ENCODE measurements at places on chromosomes 4 and X. TPM values are rescaled to one million over a fixed set of nuclear protein-coding genes. Genes with fewer than 3 reads are reported as not detected.

- no peak for DNase-seq
Measured at GRCh38 chr4:15577508-15577907, 77.6 kb downstream of the FBXL5 start.

Gene UGT2B7
- not detected for total RNA-seq

Gene PALLD
- total RNA-seq, result 0.41 TPM

DNA sequence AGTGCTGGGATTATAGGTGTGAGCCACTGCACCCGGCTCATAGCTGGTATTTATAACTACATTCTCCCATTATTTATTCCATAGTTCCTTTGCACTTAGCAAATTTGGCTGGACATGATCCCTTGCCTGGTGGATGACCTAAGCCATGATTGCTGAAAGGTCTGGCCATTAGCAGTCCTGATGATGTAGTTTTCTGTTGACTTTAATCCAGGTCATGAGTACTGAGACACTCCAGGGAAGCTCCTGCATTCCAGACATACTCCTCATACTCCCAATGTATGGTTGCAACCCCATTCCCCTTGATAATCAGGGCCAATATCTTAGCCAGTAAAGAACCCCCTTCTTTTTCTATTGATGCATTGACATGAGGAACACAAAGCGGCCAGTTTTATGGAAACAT is 24.4 kb upstream of the MGST2 start:
- DNase-seq, result no peak

DNA sequence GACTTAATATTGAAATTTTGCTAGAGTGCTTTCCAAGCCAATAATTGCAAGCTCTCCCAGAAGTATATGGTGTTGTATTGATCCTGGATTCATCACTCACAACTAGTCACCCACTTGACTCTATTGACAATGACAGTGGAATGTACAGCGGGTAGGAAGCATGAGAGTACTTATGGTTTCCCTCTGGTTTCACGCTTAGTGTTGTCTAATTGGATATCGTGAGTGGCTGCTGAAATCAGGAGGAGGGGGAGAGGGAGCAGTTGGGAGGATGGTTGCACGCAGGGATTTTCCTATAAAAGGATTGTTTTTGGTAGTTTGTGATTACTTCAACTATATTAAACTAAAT is 1819.5 kb upstream of the TENM3 start:
- DNase-seq, result no peak

Gene NPY2R
- total RNA-seq, result not detected

Gene CYLC1
- not detected for total RNA-seq

Gene DOK7
- not detected for total RNA-seq

Gene SETD7
- total RNA-seq, result 10.4 TPM

DNA sequence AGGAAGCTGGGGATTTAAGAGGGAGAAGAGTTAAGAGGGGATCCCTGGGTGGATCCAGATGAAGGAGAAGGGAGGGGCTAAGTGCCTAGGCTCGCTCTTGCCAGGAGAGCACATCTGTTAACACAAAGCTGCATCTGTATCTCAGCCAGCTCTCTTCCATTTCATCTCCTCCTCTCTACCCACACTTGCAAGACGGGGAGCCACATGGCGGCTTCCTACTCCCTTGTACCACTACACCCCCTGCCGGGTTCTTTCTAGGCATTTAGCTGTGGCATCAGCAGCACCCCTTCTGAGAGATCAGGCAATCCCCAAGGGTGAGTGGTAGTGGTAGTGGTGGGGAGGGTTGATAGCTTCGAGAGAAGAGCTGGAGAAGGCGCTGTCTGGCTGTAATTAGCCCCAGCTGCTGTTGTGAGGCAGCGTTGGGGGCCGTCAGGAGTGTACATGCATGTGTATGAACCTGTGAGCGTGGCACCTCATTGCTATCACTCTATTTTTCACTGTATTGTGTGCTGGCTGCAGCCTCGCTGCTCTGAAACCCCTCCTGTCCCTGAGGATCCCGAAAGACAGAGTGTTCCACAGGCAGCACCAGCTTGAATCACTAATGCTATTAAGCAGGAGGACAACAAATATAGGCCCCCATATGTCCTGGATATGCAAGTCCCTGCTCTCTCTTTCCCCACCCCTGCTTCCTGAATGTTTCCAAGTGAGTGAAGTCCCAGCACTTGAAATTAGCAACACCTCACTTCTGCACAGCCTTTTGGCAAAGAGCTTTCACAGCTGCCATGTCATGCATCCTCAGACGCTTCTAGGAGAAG is 73.7 kb downstream of the RTL9 start:
- no peak for DNase-seq

GRCh38 chr4:81870275-81870674 is 398.6 kb upstream of the RASGEF1B start:
- no peak for DNase-seq

GRCh38 chrX:7596822-7597221 is 246.1 kb upstream of the VCX start:
- DNase-seq, result no peak

DNA sequence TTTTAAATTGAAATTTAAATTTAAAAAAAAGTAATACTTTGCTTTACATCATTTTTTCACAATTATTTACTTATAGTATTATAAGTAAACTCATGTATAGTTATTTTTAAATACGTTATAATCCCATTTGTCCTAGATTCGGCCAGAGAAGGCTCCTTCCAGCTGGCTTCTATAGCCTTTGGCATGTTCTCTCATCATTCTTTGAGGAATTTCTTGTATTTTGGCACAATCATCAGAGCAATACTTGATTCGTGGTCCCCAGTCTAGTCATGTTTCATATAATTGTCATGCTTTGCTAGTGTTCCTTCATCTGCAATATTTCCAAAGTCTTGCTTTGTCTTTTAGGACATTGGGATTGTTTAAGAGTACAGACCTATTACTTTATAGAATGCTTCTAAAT is 1037.9 kb upstream of the AGA start:
- no peak for DNase-seq

GRCh38 chr4:174324725-174325124 is 41.0 kb downstream of the CEP44 start:
- no peak for DNase-seq

DNA sequence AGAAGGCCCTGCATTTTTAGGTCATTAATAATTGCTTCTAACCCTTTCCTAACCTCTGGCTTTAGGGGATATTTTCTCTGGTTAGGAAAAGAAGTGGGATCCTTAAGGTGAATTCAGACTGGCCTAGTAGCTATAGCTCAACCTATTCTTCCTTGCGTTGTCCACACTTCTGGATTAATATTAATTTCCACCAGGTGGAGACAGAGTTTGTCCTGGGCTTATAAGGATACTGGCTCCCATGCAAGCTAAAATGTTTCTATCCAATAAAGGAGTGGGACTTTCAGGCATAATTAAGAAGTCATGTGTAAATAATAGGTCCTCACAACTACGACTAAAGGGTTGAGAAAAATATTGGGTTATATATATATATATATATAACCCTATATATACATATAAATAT is 860.0 kb upstream of the POU3F4 start:
- DNase-seq, result no peak

Gene MUC7
- total RNA-seq, result not detected

GRCh38 chr4:174210952-174211490 is 72.4 kb downstream of the FBXO8 start:
- no peak for DNase-seq

GRCh38 chrX:68930542-68931317 is 101.9 kb downstream of the EFNB1 start:
- no peak for DNase-seq

DNA sequence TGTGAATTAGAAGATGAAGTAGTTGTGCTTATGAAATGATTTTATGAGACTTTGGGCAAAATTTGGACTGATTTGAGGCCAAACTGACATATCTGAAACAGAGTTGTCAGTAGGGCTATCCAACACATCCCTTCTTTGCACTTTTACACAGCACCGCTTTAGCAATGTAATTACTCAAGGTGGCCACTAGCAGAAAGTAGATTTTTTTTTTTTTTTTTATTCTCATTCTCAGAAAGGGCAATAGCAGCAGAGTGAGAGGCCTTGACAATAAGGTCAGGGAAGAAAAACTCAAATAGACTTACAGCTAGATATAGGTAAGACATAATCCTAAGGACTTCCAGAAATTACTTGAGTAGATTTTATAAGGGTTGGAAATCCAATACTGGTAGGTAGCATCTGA is 414.3 kb downstream of the NAP1L3 start:
- DNase-seq, result no peak

Gene SORBS2
- total RNA-seq, result not detected

GRCh38 chr4:69060651-69061308 is 35.5 kb upstream of the UGT2B7 start:
- no peak for DNase-seq

- no peak for DNase-seq
Measured at GRCh38 chr4:46820154-46820553, 88.9 kb downstream of the COX7B2 start.

Gene PAGE2B
- not detected for total RNA-seq

- no peak for DNase-seq
Measured at GRCh38 chr4:7055111-7055989, 12.2 kb downstream of the TADA2B start.

- no peak for DNase-seq
Measured at GRCh38 chr4:3683077-3683743, 83.0 kb upstream of the ADRA2C start.

DNA sequence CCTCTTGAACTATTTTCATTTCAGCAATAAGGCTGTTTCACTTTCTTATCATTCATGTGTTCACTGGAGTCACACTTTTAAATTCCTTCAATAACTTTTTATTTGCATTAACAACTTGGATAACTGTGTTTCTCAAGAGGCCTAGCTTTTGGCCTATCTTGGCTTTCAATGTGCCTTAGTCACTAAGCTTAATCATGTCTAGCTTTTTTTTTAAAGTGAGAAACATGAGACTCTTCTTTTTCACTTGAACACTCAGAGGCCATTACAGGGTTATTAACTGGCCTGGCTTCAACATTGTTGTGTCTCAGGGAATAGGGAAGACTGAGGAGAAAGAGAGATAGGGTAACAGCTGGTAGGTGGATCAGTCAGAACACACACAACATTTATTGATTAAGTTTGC is 64.0 kb upstream of the VCX2 start:
- no peak for DNase-seq

- DNase-seq, result no peak
Measured at GRCh38 chrX:17005712-17006368, 59.4 kb downstream of the REPS2 start.

DNA sequence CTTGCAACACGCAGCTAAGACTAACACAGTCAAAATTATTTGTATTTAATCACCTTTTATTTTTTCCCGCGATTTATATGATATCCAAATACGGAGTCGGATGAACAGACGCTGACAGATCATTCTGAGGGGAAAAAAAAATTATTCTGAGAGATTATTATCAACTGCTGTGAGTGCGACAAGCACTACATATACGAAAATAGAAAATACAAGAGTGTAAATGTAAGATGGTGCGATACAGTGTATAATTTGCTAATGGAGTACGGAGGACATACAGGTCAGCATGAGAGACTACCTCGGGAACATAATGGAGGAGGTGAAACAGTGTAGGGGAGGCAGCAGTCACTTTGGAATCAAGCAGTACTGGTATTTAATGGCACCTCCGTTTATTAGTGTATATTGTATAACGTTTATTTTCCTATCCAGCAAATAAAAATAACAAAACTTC is 2.8 kb upstream of the LIN54 start:
- DNase-seq, result no peak

- DNase-seq, result no peak
Measured at GRCh38 chrX:154986826-154987575, 35.5 kb downstream of the F8 start.

Gene CT47C1
- total RNA-seq, result not detected

DNA sequence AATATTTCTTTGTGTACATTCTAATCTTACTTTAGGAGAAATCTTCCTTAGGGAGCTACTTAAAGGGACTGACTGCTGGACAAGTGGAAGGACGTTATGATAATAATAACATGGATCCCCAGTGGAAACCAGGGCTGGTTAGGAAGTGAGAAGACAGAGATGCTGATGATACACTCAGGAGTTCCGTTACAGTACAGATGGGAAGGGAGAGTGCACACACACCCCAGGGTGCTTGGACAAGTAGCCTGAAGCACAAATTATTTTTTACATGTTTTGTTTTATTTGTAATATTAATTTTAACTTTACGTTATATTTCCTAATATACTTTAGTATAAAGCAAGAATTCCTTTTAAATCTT is 84.1 kb downstream of the BMPR1B start:
- no peak for DNase-seq
